ENCODE measurements at places on chromosomes 4 and X. TPM values are rescaled to one million over a fixed set of nuclear protein-coding genes. Genes with fewer than 3 reads are reported as not detected.

GRCh38 chr4:109157696-109158095 is 144.8 kb downstream of the COL25A1 start:
- no peak for DNase-seq
- no peaks in the 10 kb centered on the region for H3K36me3 ChIP-seq
- peaks cover 10% of the 10 kb centered on the region for H3K4me1 ChIP-seq
- no peak overlapping the region for H3K4me3 ChIP-seq
- H3K27ac ChIP-seq, result no peak overlapping the region
- H3K27me3 ChIP-seq, result no peaks in the 10 kb centered on the region

Gene CTAG1A
- not detected for total RNA-seq

GRCh38 chrX:112832481-112833095 is 8.0 kb downstream of the AMOT start:
- H3K27ac ChIP-seq, result no peak overlapping the region
- no peak overlapping the region for H3K4me3 ChIP-seq
- H3K4me1 ChIP-seq, result no peaks in the 10 kb centered on the region
- peaks cover 78% of the 10 kb centered on the region for H3K27me3 ChIP-seq
- DNase-seq, result peak; percentile 54

- no peaks in the 10 kb centered on the region for H3K27me3 ChIP-seq
- no peak overlapping the region for H3K4me3 ChIP-seq
- peaks cover 16% of the 10 kb centered on the region for H3K36me3 ChIP-seq
These were observed 4.3 kb downstream of the OCIAD2 start for GRCh38 chr4:48902266-48902665.

DNA sequence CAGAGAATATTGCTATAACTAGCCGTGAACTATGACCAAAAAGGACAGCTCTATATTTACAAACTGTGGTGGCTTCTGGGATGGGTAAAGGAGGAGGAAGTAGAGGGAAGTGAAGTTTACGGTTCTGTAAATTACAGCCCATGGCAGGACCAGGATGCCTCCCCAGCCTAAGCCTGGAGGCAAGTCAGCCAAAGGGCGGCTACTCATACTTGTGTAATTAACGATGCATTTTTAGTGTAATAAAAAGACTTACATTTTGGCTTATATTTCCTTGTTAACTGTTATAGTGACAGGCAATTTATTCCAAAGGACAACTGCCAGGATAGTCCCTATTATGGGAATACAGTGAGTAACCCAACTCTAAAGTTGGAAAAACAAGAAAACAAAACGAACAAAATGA is 139.9 kb upstream of the OTUD4 start:
- no peak overlapping the region for H3K27ac ChIP-seq
- no peaks in the 10 kb centered on the region for H3K4me1 ChIP-seq
- DNase-seq, result no peak
- no peak overlapping the region for H3K4me3 ChIP-seq

Gene GUCY1B1
- total RNA-seq, result not detected

- H3K27me3 ChIP-seq, result no peaks in the 10 kb centered on the region
- peak; percentile 3 for DNase-seq
- no peak overlapping the region for H3K27ac ChIP-seq
- no peak overlapping the region for H3K4me3 ChIP-seq
- H3K36me3 ChIP-seq, result no peaks in the 10 kb centered on the region
These were observed 16.8 kb downstream of the PF4 start for GRCh38 chr4:73964862-73965611.

Gene CCSER1
- 0.74 TPM for total RNA-seq

DNA sequence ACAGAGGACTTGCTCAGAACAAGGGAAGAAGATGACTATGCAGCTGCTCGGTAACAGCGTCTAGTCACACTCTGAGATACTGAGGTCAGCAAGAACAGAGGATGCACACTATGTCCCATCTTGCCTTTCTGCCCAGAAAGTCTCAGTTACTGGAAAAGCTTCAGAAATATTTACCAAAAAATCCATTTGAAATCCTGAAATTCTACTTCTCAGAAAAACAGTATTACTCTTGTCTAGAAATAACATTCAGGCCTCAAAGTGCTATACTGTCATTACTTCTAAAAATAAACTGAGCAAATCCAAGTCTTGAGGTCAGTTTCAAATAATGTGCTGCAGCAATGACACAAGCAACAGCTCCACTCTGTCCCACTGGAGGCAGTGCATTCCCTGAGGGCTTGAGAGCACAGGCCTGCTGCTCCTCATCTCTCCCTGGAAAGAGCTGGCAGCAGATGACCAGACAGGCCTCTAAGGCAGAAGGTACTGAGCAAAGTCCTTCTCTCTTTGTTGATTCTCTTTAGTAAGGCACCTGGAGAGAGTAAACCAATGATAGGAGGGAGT is 76.9 kb downstream of the CAMK2D start:
- no peaks in the 10 kb centered on the region for H3K36me3 ChIP-seq
- no peak overlapping the region for H3K4me3 ChIP-seq
- no peak overlapping the region for H3K27ac ChIP-seq
- peak; percentile 30 for DNase-seq
- H3K4me1 ChIP-seq, result peaks cover 8% of the 10 kb centered on the region
- H3K27me3 ChIP-seq, result no peaks in the 10 kb centered on the region

DNA sequence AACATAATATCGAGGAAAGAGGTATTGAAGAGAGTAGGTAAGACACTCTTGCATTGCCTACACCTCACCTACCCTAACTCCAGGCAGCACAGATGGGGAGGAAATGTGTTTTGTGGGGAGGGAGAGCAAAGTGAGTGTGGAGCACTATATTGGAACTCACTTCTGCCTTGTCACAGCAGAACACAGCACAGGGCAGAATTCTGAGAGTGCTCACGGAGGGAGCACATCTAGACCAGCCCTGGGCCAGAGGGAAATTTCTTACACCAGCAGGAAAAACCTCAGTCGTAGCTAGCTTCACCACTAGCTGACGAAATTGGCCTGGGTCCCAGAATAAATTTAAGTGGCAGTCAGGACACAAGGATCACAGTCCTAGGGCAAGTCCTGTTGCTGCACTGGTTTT is 517.3 kb downstream of the TMA16 start:
- no peaks in the 10 kb centered on the region for H3K4me1 ChIP-seq
- H3K36me3 ChIP-seq, result peaks cover 14% of the 10 kb centered on the region
- no peak overlapping the region for H3K4me3 ChIP-seq
- H3K27me3 ChIP-seq, result no peaks in the 10 kb centered on the region

DNA sequence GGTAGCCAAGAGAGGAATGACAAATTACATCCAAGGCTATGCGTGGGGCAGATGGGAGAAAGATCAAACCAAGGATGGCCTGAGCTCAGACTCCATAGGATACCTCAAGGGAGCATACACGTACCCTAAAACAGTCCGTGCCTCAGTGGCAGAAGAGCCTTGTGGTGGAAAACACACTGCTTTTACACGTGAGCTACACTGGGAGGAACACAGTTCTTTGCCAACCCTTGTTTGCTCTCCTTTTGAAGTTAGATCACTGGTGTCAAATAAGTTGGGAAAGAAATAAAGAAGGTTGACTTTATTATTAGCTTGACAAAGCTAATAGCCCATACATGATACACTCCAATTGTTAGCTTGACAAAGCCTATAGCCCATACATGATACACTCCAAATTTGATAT is 141.9 kb downstream of the MGST2 start:
- no peak overlapping the region for H3K4me3 ChIP-seq
- H3K27ac ChIP-seq, result no peak overlapping the region
- no peaks in the 10 kb centered on the region for H3K36me3 ChIP-seq
- H3K4me1 ChIP-seq, result no peaks in the 10 kb centered on the region
- H3K27me3 ChIP-seq, result no peaks in the 10 kb centered on the region
- no peak for DNase-seq

Gene SH3TC1
- 28.8 TPM for total RNA-seq

Gene CFAP47
- not detected for total RNA-seq

- H3K4me1 ChIP-seq, result peaks cover 42% of the 10 kb centered on the region
- H3K27me3 ChIP-seq, result no peaks in the 10 kb centered on the region
- H3K4me3 ChIP-seq, result no peak overlapping the region
These were observed 238.5 kb upstream of the PGRMC2 start for GRCh38 chr4:128525992-128526630.

Gene OPRPN
- not detected for total RNA-seq

DNA sequence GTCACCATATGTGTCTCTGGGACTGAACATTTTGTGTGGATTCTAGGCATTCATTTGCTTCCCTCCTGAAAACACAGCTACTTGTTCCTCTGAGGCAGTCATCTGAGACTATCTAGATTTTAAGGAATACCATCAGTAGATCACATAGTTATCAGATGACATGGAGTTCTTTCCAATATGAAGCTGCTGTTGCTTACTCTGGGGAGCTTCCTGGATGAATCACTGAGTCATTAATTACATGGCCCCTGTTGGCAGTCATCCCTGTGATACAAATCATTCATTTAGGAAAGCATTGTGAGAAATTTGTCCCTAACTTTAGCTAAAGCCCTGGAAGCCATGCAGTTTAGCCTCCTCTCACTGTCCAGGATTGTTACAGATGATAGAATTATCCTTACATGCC is 98.2 kb upstream of the ARSJ start:
- H3K27me3 ChIP-seq, result no peaks in the 10 kb centered on the region
- peaks cover 9% of the 10 kb centered on the region for H3K4me1 ChIP-seq
- DNase-seq, result peak; percentile 74
- no peaks in the 10 kb centered on the region for H3K36me3 ChIP-seq
- peak overlapping the region; percentile 23 for H3K27ac ChIP-seq

GRCh38 chr4:140061194-140061593 is 92.8 kb downstream of the MAML3 start:
- no peak overlapping the region for H3K27ac ChIP-seq
- no peak for DNase-seq
- H3K27me3 ChIP-seq, result no peaks in the 10 kb centered on the region
- H3K4me3 ChIP-seq, result no peak overlapping the region
- H3K4me1 ChIP-seq, result no peaks in the 10 kb centered on the region

- peaks cover 46% of the 10 kb centered on the region for H3K27me3 ChIP-seq
- H3K27ac ChIP-seq, result no peak overlapping the region
- DNase-seq, result peak; percentile 57
- no peaks in the 10 kb centered on the region for H3K36me3 ChIP-seq
- H3K4me3 ChIP-seq, result no peak overlapping the region
These were observed 293.5 kb downstream of the ZNF674 start for GRCh38 chrX:46251755-46252154.

Gene GRIA3
- not detected for total RNA-seq

- H3K4me1 ChIP-seq, result no peaks in the 10 kb centered on the region
- no peaks in the 10 kb centered on the region for H3K27me3 ChIP-seq
- no peak overlapping the region for H3K4me3 ChIP-seq
- peaks cover 6% of the 10 kb centered on the region for H3K36me3 ChIP-seq
- DNase-seq, result no peak
- H3K27ac ChIP-seq, result no peak overlapping the region
These were observed 83.3 kb downstream of the FAM184B start for GRCh38 chr4:17698116-17698515.

Gene TCEANC
- total RNA-seq, result 4.0 TPM

Gene TSPAN7
- total RNA-seq, result not detected

GRCh38 chrX:39497702-39498265 is 600.0 kb downstream of the BCOR start:
- no peak for DNase-seq
- H3K27me3 ChIP-seq, result peaks cover 57% of the 10 kb centered on the region
- no peak overlapping the region for H3K27ac ChIP-seq
- H3K4me1 ChIP-seq, result peaks cover under 1% of the 10 kb centered on the region

DNA sequence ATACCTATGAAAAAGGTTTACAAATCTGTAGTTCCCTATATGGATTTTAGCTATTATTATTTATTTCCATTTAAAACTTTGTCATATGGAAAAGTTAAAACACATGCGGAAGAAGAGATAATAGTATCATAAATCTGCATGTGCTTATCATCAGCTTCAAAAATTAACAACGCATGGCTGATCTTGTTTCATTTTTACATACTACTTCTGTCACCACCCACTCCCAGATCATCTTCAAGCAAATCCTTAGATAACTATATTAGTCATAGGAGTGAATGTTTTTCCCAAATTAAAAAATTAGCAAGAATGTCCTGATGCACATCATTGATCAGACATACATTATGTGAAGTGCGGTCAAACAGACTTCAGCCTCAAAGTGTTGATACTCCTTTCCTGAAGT is 24.6 kb upstream of the MOB1B start:
- no peaks in the 10 kb centered on the region for H3K27me3 ChIP-seq
- no peak overlapping the region for H3K4me3 ChIP-seq
- H3K27ac ChIP-seq, result no peak overlapping the region
- no peaks in the 10 kb centered on the region for H3K4me1 ChIP-seq

DNA sequence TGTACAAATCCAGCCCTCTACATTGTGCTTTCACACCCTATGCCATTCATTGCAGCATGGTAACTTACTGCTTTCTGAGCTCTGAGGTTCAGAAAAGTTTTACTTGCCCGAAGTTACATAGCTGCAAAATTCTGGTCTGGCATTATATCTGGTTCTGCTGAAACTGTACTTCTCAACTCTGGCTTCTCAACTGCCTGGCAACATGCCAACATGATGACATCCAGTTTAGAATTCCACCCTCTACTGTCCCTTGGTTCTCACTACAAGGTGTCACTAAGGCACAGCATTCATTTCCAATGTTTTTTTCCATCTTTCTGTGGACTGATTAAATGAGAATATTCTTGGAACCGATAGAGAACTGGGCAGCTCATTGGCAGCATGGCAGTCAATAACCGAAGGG is 242.9 kb upstream of the PRPS2 start:
- H3K4me3 ChIP-seq, result no peak overlapping the region
- H3K27me3 ChIP-seq, result no peaks in the 10 kb centered on the region
- H3K36me3 ChIP-seq, result no peaks in the 10 kb centered on the region

- peak; percentile 43 for DNase-seq
- no peaks in the 10 kb centered on the region for H3K36me3 ChIP-seq
- H3K4me1 ChIP-seq, result peaks cover 7% of the 10 kb centered on the region
- H3K27me3 ChIP-seq, result peaks cover 26% of the 10 kb centered on the region
These were observed 103.5 kb upstream of the PLAC1 start for GRCh38 chrX:134761788-134762187.

DNA sequence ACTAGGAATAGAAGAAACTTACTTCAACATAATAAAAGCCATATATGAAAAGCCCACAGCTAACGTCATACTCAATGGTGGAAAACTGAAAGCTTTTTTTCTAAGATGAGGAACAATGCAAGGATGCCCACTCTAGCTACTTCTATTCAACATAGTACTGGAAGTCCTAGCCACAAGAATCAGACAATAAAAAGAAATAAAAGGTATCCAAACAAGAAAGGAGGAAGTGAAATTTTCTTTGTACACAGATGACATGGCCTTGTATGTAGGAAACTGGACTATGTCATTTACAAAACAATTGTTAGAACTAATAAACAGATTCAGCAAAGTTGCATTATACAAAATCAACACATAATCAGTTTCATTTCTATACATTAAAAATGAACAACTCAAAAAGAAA is 25.5 kb upstream of the NXT2 start:
- DNase-seq, result no peak
- H3K36me3 ChIP-seq, result no peaks in the 10 kb centered on the region

Gene CRMP1
- not detected for total RNA-seq

GRCh38 chr4:98394134-98394533 is 132.9 kb downstream of the RAP1GDS1 start:
- no peak for DNase-seq
- no peaks in the 10 kb centered on the region for H3K4me1 ChIP-seq
- H3K36me3 ChIP-seq, result peaks cover 41% of the 10 kb centered on the region
- no peak overlapping the region for H3K27ac ChIP-seq
- no peaks in the 10 kb centered on the region for H3K27me3 ChIP-seq
- no peak overlapping the region for H3K4me3 ChIP-seq
